Bronchial epithelial cell (primary cell): ENCODE measurements at places on chromosomes 16 and 17.

- no peak for DNase-seq
Observed at GRCh38 chr16:65032387-65032786, 89.5 kb downstream of the CDH11 start.

- DNase-seq, result peak; percentile 58
Observed at GRCh38 chr17:75832164-75832651, 12.0 kb downstream of the UNC13D start.

DNA sequence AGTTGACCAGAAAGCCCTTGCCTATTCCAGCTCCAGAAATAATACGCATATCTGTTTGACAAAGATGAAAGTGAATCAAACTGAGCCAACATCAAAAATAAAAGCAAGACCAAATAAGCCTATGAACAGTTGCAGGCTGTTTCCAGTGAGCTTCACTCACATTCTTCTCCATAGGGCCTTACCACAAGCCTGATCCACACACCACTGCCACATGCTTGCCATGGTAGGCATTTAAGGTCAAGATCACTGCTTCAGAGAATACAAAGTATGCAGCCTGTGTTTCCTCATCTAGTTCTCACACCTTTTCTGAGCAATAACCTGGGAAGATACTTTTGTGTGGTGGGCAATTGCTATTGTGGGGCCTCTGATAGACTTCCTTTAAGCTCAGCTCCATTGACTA is 1060.2 kb downstream of the CDH11 start:
- no peak for DNase-seq

DNA sequence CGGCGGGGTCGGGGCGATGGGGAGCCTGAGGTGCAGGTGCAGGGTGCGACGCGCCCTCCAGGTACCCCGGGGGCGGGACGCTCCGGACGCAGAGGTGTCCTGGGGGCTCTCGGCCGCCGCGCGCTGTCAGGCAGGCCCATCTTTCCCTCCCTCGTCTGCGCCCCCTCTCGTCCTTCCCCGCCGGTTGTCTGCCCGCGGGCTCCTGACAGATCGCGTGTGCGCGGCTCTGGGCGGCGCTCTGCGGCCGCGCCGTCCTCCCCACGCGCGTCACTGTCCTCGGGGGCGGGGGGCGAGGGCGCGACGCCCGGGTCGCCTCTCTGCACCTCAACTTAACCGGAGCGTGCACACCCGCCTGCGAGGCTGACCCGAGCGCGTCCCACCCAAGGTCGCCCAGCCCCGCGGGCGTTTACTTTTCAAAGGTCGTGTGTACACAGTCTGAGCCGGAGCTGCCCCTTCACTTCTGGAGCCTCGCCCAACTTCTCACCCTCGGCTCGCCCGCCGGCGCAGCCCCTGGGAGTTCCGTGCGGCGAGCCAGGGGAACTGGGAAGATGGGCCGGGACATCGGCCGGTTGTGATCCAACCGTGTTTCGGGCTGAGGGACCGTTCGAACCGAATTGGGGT is 512 bp downstream of the AKAP1 start:
- DNase-seq, result no peak

DNA sequence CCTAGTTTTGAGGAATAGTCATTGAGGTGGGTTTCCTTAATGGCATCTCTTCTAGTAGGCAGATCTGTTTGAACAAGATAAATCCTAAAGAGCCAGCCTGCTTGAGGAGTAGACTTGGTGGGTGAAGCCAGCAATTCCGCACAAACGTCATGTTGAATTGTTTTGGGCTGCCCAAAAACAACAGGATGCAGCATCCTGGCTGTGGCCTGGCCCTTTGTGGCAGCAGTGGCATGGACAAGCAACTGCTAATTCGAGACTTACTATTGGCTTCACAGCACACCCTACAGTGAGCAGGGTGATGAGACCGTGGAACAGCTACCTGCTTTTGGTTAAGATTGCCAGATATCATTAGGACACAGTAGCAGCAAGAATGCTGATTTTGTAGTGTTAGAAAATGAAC is 9.3 kb upstream of the VPS4A start:
- no peak for DNase-seq

DNA sequence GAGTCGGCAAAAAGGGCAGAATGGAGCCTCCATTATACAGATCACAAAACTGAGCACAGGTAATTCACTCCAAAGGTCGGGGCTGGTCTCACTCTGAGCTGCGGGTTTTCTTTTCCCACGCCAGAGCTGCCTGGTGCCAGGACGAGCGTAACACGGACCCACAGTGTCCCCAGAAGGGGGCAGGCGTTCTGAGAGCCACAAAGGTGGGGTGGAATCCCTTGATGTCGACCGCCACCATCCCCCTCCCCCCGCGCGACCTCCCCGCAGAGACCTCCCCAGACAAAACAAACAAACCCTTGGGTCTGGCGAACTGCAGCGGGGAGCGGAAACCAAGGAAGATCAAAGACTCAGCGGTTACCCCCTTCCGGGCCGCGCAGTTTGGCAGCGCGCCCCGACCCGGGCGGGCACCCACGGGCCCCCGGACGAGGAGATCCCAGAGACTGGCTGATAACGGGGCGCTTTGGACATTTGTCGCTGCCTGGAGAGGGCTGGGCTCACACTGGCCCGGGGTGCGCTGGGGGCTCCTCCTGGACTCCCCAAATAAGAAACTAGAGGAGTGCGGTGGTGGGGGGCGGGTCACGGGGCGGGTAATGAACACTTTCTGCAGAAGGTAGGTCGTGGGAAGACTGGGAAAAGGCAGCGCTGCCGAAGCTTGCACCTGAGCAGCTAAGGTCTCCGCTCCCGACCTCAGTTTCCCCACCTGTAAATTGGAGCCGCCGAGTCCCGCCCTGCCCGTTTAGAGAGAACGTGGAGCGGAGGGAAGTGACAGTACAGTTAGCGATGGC is 664 bp upstream of the NKD1 start:
- DNase-seq, result no peak

- DNase-seq, result no peak
Observed at GRCh38 chr17:14986127-14986526, 279.0 kb downstream of the PMP22 start.

DNA sequence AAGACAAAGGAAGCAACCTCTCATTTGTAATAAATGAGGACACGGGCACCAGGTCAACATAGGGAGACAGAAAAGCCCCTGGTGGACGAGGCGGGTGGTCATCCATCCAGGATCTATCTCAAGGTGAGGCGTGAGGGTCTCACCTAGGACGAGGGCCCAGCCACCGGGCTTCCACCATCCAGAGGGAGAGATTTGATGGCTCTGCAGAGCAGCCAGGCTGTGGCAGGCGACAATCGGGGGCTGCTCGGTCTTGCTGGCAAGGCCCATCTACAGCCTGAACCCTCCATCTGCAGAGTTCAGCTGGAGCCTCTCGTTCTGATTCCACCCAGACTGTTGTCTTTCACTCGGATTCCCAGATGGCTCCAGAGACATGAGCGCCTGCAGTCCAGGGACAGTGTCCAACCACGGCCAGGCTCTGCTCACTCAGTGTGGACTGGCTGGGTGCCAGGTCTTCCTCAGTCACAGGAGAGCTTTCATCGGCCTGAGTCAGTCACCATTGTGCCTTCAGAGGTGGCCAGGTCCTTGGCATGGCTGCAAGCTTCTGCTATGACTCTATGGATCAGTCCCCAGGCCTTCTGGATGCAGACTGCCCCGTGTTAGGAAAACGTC is 5.9 kb downstream of the LITAFD start:
- no peak for DNase-seq

DNA sequence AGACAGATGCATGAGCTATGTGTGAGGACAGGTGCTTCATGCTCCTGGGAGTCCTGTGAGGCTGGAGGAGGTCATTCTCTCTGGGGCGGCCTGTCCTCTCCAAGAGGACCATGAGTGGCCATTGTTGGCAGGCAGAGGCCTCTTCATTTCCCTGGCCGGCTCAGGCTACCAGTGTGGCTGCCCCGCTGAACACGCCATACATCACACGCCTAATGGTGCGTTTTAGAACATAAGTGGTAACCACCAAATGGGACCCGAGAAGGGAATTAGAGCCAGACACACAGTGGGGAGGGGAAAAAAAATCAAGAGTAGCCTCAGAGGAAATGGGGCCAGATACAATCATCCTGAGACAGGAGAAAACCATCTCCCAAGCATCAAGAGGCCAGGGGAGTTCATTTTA is 140.0 kb downstream of the SPACA3 start:
- no peak for DNase-seq

DNA sequence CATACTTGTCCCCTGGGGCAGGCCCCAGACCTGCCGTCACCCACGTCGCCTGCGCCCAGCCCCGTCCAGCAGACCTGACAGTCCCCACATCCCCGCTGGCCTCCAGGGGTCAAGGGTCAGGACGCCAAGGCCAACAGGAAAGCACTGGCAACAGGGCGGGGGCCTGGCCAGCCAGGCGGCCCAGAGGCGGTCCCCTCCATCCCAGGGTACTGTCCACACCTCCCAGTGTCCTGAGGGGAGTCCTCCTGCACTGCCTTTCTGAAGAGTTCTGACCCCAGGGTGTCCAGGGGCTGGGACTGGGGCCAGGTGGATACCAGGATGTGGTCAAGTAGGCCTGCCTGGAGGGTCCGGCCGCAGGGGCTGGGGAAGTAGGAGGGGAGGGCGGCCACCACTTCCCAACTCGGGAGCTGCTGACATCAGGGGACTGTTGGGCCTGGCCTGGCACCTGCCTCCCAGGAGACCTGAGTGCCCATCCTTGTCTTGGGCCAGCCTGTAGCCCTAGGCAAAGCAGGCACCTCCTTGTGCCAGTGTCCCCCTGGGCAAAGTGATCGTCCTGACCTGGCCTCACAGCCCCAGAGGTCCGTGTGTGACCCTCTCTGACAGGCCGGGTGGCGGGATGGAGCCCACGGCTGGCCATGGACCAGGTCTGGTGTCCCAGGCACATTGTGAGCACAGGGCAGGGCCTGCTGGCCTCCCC is 6.7 kb upstream of the AXIN1 start:
- no peak for DNase-seq

DNA sequence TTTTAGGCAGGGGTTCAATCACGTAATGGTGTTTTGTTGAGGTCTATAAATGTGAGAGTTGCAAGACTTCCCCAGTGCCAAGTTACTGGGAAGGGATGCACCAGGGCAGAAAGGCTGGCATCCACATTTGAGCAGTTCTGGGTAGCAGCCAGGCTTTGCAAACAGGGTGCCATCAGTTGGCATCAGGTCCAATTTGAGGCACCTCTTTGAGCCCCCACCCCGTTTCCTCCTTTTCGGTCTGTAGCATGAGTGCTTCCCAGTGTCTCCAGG is 142.6 kb upstream of the CACNG5 start:
- no peak for DNase-seq

GRCh38 chr17:28112181-28112580 is 69.7 kb downstream of the NLK start:
- no peak for DNase-seq

DNA sequence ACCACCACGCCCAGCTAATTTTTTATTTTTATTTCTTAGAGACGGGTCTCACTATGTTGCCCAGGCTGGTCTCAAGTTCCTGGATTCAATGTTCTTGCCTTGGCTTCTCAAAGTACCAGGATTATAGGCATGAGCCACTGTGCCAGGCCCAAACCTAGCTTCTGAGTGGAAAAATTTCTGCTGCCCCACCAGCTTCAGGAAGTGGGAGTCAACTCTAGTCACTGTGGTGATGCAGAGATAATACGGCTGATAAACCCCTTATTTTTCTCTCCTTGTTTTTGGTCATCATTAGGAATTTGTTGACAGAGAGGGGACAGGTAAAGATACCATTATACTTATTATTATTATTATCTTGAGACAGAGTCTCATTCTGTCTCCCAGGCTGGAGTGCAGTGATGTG is 27.8 kb upstream of the PHOSPHO1 start:
- DNase-seq, result no peak

GRCh38 chr17:65158041-65158440 is 20.9 kb downstream of the RGS9 start:
- DNase-seq, result no peak

DNA sequence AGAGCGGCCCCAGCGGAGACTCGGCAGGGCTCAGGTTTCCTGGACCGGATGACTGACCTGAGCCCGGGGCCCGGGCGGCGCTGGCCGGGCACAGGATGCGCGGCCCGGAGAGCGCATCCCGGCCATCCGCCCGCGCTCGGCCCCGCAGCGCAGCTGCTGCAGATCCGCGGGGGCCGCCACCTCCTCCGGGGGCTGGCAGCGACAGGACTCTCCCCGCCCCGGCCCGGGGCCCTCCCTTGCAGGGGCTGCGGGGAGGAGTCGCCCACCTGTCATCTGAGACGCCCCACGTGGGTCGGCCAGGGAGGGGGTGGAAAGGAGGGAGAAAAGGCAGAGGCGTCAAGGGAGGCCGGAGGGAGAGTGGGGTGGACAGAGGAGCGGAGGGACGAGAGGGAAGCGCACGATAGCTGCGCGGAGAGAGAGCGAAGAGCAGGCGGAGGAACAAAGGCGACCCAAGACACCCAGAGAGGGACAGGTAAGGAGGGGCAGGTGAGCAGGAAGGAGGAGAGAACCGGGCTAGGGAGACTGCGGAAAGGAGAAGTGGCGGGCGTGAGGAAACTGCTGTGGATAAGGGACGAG is 471 bp upstream of the PRKAR1A start:
- peak; percentile 23 for DNase-seq

GRCh38 chr17:49595328-49595727 is 19.7 kb downstream of the NXPH3 start:
- DNase-seq, result no peak

DNA sequence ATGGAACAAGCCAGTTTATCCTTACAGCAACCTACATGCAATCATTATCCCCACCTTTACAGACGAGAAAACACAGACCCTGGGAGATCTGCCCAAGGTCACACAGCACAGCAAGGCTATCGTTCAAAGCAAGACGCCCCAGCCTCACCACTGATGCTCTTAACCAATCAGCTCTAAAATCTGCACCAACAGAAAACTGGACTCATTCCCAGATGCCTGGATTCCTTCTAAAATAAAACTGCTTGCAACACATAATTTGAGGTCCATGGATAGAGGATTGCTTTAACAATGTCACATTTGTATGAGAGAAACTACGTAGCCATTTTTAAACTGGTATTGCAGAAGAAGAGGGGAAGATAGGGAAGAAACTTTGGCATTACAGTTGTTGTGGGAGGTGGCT is 6.8 kb downstream of the COTL1 start:
- DNase-seq, result no peak

GRCh38 chr16:56451753-56452689 is 667 bp downstream of the OGFOD1 start:
- peak; percentile 60 for DNase-seq

- DNase-seq, result no peak
Observed at GRCh38 chr16:70680495-70681381, 5.1 kb downstream of the MTSS2 start.

DNA sequence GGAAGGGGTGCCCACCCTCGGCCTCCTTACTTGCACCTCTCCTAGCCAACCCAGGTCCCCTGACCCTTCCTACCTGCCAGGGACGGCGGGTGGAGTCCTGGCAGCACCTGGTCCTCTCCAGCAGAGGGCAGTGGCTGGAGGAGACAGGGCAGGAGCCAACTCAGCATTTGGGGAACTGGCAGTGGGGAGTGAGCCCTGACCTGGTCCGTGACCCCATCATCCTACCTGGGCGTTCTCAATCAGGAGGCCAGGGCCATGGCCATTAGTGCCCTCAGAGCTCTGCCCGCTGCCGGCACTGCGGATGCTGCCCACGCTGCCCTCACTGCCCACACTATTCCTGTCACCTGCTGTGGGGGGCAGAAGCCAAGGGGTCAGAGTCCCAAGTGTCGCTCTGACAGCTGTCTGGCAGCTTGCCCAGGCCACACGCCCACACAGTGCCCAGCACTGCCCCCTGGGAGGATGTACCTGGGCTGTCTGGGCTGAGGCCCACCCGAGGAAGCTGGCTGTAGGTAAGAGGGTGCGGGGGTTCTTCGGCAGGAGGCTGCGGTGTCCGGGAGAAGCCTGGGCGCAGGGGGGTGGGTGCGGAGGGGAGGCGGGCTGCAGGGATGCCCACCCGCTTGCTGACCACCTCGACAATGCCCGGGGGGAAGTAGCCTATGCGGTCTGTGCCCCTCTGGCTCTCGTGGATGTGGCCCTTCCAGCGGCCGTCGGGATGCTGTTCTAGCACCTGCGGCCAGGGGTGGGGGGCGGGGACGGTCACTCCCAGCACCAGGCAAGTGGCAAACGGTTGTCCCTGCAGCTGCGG is 10.8 kb downstream of the CASKIN2 start:
- peak; percentile 20 for DNase-seq
